ENCODE measurements at places on chromosomes 1 and 21.
A peak's percentile ranks its signal among the peaks of the same experiment; 100 is the strongest.

DNA sequence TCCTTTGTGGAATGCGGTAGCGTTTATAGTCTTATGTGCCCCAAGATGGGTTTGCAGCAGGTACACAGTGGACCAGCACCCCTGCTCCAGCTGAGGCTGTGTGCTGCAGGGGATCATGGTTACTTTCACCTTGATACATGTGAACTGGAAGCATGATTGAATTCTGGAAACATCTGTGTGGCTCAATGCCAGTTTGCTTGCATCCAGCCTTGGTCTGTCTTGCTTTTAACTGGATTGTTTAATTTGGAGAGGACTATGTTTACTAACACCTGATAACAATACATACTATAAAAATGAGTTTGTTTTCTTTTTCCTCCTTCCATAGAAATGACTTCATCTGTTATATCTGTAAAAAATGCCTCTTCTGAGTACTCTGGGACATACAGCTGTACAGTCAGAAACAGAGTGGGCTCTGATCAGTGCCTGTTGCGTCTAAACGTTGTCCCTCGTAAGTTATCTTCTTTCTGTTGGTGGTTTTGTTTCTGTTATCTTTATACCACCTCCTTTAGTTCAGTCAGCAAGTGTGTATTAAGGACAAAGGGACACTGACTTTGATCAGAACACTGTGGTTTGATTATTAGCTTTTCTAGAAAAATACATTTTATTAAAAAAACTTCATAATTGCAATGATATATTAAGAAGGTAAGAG is 47.7 kb downstream of the CXADR start:
- DNase-seq: no peak

DNA sequence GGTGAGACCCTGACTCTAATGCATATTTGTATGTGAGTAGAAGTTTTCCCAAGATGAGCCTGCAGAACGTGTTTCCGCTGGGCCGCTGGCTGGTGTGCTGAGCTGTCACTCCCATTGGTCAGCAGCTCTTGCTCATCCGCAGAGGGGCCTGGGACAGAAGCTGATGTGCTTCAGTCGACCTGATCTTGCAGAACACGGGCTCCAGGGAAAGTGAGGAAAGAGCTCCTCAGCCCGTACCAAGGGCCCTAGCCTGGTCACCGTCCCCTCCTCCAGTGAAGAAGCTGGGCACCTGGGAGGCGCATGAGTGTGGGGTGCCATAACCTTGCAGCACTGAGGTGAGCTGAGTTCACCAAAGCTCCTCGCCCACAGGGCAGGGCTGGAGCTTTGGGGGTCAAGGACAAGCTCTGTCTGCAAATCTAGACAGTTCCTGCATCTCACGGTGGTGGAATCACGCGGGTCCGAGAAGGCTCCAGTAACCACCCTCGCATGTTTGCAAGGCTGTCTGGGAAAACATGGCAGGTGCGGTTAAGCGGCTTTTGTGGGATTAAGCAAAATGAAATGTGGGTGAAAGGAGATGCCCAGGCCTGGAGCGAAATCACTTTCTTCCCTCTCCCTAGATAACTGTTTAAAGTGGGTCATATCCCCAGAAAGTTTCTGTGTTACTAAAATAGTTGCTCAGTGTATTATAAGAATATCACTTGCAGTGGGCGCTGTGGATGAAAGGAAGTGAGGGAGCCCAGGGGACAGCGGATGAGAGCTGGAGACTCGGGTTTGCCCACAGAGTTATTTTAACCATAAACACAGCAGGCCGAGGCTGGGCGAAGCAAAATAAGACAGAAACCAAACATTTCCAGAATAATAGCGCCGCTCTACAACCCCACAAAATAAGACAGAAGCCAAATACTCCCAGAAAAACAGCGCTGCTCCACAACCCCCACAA is 33.1 kb upstream of the LRRC3 start:
- no peak for DNase-seq

DNA sequence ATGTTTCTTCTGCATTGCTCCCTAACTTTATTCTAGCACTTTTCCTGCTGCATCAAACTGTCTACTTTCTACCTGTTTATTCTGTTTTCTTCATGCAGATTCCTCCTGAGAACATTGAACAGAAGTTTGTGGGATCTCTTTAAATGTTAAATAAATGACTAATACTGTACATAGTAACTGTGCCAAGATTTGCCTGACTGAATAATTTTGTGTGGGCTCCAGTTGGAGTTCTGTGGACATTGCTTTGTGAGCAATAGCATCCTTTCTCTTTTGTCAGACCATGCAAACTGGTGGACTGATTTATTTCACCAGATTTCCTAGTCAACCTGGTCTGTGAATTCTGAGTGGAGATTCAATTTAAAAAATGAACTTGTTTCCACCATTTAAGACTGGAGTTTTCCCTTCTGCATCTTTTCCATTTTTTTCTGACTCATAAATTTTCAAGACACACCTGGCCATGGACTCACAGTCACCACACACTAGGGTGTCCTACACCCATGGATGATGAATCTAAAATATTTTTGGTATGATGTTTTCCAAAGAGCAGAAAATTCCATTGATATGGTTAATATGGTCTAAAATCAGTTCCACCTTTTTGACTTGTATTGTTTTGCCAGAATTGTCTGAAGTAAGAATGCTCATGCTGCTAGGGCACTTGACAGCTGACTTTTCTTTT is 140.7 kb upstream of the SPAG17 start:
- no peak for DNase-seq

DNA sequence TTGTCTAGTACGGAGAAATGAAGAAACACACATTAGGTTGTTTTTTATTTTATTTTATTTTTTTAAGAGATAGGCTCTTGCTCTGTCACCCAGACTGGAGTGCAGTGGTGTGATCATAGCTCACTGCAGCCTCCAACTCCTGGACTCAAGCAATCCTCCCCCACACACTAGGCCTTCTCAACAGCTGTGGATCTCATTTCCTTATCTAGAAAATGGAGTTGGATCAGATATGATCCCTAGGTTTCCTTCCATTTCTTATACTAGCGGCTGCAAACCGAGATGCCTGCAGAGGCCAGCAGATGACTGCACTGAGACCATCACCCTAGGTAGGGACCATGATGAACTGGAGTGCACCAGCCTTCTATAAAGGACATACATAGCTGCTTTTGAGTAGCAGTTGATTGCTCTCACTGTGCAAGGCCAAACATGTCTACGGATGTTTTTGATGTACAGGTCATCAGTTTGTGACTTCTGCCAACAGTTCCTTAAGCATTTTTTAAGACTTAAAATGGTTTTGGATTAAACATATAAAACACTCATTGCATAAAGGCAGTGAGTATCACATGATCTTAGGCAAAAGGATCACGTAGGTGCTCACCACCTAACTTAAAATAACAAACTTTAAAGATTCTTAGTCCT is 11.4 kb upstream of the KLHL12 start:
- no peak for DNase-seq

GRCh38 chr1:246642719-246643118 is 76.5 kb downstream of the CNST start:
- no peak for DNase-seq

DNA sequence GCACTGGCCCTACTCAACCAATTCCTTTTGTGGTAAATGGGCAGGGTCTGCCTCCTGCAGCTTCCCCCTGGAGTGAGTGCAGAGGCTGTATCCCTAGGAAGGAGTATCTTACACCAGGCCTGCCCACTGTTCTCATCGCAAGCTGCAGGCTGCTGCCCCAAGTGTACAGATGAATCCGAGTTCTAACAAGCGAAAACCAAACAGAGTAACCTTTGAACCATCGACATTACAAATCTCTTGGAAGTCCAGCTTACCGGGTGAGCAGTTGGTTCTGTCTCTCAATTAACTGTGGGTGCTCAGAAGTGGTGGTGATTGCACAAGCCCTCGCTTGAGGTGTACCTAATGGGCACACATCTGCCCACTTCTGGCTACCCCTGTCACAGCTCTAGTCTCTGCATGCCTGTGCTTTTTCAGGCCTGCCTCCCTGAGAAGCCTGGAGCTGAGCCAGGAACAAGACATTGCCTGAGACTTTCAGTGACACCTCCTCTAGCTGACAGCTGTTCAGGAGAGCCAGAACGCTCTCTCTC is 22.7 kb downstream of the INAVA start:
- no peak for DNase-seq

- DNase-seq: no peak
These were observed 155.1 kb downstream of the PTPRU start for GRCh38 chr1:29391362-29391880.

DNA sequence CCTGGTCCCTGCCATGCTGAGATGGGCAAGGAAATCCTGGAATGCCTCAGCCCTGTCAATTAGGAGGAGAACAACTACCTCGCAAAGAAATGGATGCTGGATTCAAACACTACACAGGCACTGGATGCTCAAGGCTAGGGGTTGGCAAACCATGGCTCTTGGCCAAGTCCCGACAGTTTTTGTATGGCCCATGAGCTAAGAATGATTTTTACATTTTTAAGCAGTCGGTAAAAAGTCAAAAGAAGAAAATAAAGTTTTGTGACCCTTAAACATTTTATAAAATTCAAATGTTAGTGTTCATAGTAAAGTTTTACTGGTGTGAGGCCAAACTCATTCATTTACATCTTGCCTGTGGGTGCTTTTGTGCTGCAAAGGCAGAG is 6.5 kb downstream of the CDK18 start:
- DNase-seq: no peak

GRCh38 chr1:97365026-97365425 is 555.8 kb downstream of the DPYD start:
- no peak for DNase-seq

DNA sequence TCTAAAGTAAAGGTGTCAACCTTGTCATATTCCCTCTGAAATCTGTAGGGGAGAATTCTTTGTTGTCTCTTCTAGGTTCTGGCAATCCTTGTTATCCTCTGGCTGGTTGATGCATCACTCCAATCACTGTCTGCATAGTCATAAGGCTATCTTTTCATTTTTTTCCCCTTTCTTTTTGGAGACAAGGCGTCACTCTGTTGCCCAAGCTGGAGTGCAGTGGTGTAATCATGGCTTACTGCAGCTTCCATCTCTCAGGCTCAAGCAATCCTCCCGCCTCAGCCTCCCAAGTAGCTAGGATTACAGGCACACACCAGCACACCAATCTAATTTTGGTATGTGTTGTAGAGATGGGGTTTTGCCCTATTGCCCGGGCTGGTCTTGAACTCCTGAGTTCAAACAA is 12.9 kb downstream of the DPYD start:
- DNase-seq: no peak

GRCh38 chr1:44594871-44595735 is 79.2 kb downstream of the TMEM53 start:
- peak; percentile 66 for DNase-seq

DNA sequence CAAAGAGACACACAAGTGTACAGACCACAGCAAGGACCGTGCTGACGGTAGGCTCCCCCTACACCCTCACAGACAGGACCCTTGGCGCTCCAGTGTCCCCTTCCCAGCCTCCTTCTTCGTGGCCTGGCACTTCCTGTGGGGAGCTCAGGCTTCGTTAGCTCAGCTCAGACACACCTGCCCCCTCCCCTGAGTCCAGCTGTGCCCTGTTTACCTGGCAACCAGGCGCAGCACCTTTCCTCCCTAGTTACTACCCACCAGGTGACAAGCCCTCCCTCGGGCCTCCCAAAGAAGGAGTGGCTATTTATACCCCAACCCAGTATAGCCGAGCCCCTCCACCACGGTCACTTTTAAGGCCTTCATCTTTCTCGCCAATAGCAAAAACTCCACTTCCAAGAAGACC is 4.7 kb downstream of the CELF3 start:
- no peak for DNase-seq

DNA sequence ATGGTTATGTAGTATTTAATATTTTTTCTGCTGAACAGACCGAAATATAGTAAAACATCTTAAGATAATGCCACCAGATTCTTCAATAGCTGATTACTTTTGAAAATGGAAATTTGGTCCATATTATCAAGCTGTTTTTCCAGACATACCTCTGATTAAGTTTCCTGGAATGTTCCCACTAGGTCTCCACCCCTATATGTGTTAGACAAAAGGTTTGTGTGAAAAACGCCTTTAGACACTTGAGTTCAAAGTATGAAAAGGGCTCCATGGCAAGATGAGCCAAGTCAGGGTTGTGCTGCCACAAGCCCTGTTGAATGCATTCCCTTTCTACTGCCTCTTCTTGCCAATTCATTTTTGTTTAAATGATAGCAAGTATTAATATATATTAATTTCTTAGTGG is 52.7 kb downstream of the ZBTB17 start:
- no peak for DNase-seq

- DNase-seq: no peak
These were observed 38.4 kb downstream of the AHCTF1 start for GRCh38 chr1:246893191-246893939.

GRCh38 chr1:28982198-28982597 is 67.8 kb downstream of the EPB41 start:
- DNase-seq: no peak

GRCh38 chr1:31507221-31507620 is 69.1 kb upstream of the TINAGL1 start:
- DNase-seq: no peak

DNA sequence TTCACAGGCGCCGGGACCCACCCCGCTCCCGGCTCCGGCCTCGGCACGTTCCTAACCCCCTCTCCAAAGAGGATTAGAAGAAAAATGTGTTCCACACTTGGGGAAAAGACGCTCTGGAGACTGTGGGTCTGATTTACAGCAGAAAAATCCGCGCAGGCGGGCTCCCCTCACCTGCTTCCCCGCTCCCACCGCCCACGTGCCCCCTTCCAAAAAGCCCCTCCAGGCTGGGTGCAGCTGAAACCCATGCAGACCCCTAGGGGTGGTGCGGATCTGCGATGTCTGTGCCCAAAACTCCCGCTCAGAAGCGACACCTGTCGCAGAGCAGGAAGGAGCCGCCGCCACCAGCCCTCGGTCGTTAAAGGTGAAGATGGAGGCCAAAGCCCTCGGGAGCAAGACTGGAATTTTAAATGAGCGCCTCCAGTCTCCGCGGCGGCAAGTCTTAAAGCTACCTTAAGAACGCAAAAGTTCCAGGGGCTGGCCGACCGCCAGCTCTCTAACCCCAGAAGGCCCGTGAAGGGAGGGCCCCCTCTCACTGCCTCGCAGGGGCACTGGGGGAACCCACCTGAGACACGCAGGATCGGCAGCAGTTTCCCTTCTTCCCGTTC is 688 bp upstream of the CHD5 start:
- no peak for DNase-seq

DNA sequence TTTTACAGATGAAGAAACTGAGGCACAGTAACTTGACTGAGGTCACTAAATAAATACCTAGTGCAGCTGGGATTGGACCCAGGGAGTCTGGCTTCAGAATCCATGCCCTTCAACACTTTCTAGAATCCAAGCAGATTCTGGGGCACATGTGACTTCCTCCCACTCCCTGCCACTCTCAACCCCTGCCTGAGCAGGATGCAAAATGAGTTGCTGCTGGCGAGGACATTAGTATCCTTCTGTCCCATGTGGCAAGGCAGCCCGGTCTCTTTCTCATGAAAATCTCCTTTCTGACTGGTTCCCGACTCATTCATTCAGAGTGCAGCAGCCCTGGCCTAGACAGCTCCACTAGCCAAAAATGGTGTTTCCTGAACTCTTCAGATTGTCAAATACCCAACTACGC is 28.4 kb downstream of the TNNT2 start:
- DNase-seq: no peak

DNA sequence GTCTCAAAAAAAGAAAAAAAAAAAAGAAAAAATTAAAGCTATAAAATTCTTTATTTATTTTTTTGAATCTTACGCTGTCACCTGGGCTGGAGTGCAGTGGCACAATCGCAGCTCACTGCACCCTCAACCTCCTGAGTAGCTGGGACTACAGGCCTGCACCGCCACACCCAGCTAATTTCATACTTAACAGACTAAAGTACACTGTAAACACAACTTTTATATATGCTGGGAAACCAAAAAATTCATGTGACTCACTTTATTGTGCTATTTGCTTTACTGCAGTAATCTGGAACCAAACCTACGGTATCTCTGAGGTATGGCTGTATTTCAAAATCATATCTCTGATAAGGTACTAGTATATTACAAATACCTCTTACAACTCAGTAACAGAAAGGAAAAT is 40.3 kb downstream of the HSF2BP start:
- DNase-seq: no peak
